ENCODE measurements at places on chromosomes 7 and 10.

GRCh38 chr7:30805931-30806330, 34.7 kb downstream of the MINDY4 start:
- DNase-seq = no peak

- no peak for DNase-seq
Measured at GRCh38 chr10:15571575-15571974, 148.1 kb downstream of the ITGA8 start.

- DNase-seq = peak; percentile 58
Measured at GRCh38 chr10:2994221-2994961, 73.0 kb upstream of the PFKP start.

DNA sequence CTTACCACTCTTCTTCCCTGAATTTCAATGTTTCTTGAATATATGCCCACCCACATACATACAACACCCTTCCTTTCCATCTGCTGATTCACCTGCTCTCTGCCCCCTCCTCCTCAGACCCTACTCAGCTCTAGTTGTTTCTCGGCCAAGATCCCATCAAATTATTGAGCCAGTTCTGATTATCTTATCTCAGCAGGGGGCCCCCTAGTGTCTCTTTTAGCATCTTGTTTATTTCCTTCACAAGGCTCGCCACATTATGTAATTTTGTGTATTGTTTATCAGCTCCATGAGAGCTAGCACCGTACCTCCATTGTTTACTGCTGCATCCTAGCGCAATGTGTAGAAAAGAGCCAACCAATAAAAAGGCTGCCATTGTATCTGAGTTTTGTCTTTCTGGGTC, 71.9 kb downstream of the FAM13C start:
- DNase-seq = no peak

DNA sequence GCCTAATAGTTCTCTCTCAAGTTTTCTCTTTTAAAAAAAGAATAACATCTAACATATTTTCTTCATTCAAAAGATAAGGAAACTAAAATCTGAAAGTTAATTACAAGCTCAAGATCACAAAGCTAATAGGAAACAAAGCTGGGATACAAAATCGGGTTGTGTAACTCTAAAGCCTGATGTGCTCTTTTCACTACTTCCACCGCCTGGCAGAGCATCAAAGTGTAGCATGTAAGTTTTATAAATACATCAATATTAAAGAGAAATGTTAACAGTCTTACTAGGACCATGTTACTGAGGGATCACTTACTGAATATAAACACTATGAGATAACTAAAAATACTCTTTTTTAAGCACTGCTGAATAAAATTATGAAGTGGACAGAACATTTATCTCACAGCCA, 97.2 kb downstream of the KMT2C start:
- no peak for DNase-seq

DNA sequence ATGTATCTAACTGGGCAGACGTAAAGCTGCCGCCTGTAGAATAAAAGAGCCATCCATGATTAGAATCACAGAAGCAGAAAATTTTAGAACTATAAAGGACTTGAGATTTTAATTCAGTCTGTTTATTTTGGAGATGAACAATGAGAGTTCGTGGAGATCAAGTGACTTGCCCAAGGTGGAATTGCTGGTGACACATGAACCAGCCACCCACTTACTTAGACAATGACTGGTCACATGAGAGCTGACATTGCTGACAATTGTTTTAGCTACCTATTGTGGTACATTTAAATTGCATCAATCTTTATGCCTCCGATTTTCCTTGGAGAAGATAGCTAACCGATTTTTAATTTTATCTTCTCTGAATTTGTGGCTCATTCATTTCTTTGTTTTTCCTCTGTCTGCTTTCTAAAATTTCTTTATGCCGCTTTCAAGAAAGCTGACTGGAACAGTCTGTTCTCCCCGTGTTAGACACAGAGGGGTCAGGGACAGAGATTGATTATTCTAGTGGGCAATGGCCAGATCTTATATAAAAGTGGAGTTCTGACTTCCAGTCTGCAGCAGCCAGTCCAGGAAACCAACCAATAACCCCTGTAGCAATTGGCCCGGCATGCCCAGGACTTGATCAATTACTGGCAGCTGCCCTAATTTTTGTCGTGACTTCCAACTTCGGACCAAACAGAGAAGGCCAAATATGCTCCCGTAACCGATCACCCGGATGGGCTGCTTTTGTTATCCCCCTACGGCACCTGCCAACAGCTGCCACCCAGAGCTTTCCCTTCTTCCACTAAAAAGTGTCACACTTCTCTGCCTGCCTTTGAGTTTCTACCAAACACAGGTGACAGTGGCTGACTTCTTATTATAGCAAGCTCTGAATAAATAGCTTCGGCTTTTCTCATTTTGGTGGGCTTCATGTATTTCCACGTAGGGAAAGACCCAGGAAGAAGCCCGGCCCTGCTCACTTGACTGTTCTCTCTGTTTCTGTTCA, 241.6 kb downstream of the CAMK1D start:
- no peak for DNase-seq

DNA sequence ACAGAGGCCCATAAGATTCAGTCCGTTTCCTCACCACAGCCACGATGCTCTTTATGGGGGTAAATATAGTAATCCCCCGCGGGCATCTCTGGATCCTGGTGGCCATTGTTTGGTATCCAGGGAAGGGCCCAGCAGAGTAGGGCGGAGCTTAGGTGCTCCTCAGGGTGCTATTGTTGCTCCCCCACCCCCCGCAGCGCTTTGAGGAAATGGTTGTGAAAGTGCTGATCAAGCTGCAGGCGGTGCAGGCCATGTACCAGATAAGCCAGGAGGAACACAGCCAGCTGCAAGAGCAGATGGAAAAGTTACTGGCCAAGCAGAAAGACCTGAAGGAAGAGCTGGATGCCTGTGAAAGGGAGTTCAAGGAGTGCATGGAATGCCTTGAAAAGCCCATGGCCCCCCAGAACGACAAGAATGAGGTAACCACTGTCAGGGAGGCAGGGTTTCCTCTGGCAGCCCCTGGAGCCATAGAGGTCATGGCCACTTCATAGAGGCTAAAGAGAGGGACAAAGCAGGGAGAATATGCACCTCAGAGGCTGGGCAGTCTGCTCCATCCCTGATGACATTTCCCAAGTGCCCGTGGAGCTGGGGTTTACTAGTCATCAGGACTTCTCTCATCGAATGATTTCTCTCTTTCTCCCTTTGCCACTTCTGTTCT, 17.6 kb upstream of the FLNC start:
- DNase-seq = no peak

DNA sequence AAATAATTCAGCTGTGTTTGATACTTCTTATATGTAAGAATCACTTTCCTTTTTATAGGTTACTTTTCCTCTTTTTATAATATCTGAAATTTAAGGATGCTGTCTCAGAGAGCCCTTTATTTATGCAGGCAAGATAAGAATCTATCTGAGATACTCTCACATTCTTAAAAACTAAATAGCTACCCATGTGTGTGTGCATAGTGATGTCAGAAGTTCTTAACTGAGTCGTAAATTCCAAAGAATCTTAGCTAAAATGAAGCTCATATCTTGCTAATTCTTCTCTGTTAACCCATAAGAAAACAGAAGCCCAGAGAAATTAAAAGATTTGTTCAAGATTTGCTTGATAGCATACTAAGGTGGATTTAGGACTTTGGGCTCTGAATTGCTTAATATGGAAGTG, 118.5 kb downstream of the PCDH15 start:
- no peak for DNase-seq

GRCh38 chr7:129069021-129069420, 14.1 kb upstream of the TNPO3 start:
- DNase-seq = no peak

GRCh38 chr10:29319205-29319781, 30.4 kb downstream of the LYZL1 start:
- DNase-seq = no peak

- peak; percentile 73 for DNase-seq
Measured at GRCh38 chr7:44618753-44619152, 12.3 kb downstream of the OGDH start.

- no peak for DNase-seq
Measured at GRCh38 chr10:117865945-117866344, 180.8 kb downstream of the RAB11FIP2 start.

All from renal cortical epithelial cell (primary cell).